GM23338 (cell line): ENCODE measurements at places on chromosomes 12 and 14.
A peak's percentile ranks its signal among the peaks of the same experiment; 100 is the strongest.

GRCh38 chr12:56086608-56087007 is 6.6 kb downstream of the ERBB3 start:
- H3K27ac ChIP-seq = no peak overlapping the region
- H3K4me3 ChIP-seq = no peak overlapping the region
- DNase-seq = no peak
- no peaks in the 10 kb centered on the region for H3K27me3 ChIP-seq
- H3K36me3 ChIP-seq = peaks cover 32% of the 10 kb centered on the region

- no peaks in the 10 kb centered on the region for H3K27me3 ChIP-seq
- H3K36me3 ChIP-seq = no peaks in the 10 kb centered on the region
- H3K4me1 ChIP-seq = no peaks in the 10 kb centered on the region
These were observed 38.7 kb downstream of the LGR5 start for GRCh38 chr12:71478270-71478669.

GRCh38 chr12:57765003-57765697 is 1.7 kb downstream of the CYP27B1 start:
- H3K27ac ChIP-seq = no peak overlapping the region
- H3K36me3 ChIP-seq = no peaks in the 10 kb centered on the region; the same call in 1 of the 2 replicates
- peaks cover 21% of the 10 kb centered on the region; the same call in 1 of the 2 replicates for H3K4me1 ChIP-seq
- peak overlapping the region; percentile 83 for H3K4me3 ChIP-seq
- H3K27me3 ChIP-seq = peaks cover 77% of the 10 kb centered on the region

GRCh38 chr14:42628602-42629001 is 1021.9 kb downstream of the LRFN5 start:
- H3K36me3 ChIP-seq = no peaks in the 10 kb centered on the region
- peaks cover 15% of the 10 kb centered on the region for H3K27me3 ChIP-seq
- H3K4me3 ChIP-seq = no peak overlapping the region
- H3K27ac ChIP-seq = no peak overlapping the region
- DNase-seq = no peak
- peaks cover 8% of the 10 kb centered on the region; the same call in 1 of the 2 replicates for H3K4me1 ChIP-seq

DNA sequence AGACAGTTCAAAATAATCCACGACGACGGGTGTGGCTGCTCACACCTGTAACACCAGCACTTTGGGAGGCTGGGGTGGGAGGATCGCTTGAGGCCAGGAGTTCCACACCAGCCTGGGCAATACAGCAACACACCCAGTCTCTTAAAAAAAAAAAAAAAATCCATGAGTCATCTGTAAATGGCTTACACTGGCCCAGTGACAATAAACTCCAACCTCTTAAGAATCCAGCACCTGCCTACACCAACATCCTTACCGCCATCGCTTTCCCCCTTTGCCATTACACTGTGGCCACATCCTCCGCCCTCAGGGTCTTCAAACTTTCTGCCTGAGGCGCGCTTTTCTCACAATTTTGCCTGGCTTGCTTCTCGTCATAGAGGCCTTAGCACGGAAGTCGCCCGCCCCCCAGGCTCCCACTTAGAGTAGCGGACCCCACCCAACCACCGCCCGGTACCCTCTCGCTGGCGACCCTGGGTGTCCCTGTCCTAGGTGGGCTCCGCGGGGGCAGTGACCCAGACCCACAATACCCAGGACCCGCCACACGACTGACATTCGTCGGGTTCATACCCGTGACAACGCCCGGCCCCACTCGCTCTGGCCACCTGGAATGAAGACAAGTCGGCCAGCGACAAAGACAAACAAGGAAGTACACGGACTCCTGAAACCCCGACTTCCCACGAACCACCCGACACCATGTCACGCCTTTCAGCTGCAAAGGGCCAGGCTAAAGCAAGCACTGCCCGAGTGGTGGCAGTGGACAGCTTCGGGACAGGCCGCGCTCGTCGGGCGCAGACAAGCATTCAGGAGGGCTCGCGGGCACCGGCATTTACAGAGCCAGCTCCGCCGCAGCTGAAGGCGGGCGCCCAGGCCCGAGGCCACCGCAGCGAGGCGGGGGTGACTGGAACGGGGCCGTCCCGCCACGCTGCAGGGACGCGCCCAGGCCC is 636 bp downstream of the GOLGA3 start:
- H3K36me3 ChIP-seq = no peaks in the 10 kb centered on the region; the same call in 1 of the 2 replicates
- peaks cover 8% of the 10 kb centered on the region for H3K4me1 ChIP-seq
- DNase-seq = peak; percentile 24
- H3K4me3 ChIP-seq = peak overlapping the region; percentile 95
- H3K27ac ChIP-seq = no peak overlapping the region

DNA sequence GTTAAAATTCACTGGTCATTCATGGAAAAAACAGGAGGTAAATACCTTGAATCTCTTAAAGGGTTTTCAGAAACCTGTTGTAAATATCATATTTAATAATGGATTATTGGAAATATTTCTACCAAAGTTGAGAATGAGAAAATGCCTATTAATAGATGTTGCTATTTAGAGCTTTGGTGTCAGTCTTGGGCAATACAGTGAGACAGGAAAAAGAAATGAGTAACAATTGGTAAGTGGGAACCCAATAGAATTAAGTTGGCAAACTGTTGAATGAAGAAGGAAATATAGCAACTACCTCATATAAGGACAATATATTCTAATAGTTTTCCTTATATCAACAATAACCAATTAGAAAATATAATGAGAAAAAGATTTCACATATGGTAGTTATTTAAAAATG is 78.0 kb downstream of the ATF7IP start:
- no peaks in the 10 kb centered on the region for H3K4me1 ChIP-seq
- H3K27ac ChIP-seq = no peak overlapping the region
- no peaks in the 10 kb centered on the region for H3K27me3 ChIP-seq
- H3K36me3 ChIP-seq = peaks cover 33% of the 10 kb centered on the region

- H3K27ac ChIP-seq = no peak overlapping the region
- no peaks in the 10 kb centered on the region for H3K36me3 ChIP-seq
- H3K4me3 ChIP-seq = no peak overlapping the region
- peaks cover 15% of the 10 kb centered on the region for H3K4me1 ChIP-seq
- no peaks in the 10 kb centered on the region for H3K27me3 ChIP-seq
These were observed 62.4 kb downstream of the TMX1 start for GRCh38 chr14:51302295-51303030.

- H3K27me3 ChIP-seq = no peaks in the 10 kb centered on the region
- no peak for DNase-seq
- peaks cover 11% of the 10 kb centered on the region for H3K4me1 ChIP-seq
These were observed 37.7 kb upstream of the GXYLT1 start for GRCh38 chr12:42182394-42182793.

DNA sequence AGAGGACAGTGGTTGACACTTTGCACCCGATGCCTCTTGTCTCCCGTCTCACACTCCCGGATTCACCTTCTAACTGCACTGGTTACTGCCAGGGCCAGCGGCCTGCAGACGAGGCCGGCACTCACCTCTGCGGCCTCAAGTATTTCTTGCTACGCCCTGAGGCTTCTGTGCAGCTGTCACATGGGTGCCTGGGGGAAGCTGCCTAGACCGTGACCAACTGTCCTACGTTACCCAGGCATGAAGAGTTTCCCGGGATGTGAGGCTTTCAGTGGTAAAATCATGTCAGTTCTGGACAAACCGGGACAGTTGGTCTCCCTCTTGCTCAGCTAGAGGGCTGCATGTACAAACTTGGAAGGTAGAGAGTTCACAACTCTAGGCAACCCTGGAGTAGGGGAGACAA is 274.5 kb downstream of the GLT1D1 start:
- H3K4me1 ChIP-seq = no peaks in the 10 kb centered on the region
- no peaks in the 10 kb centered on the region for H3K27me3 ChIP-seq
- no peaks in the 10 kb centered on the region; the same call in 1 of the 2 replicates for H3K36me3 ChIP-seq

DNA sequence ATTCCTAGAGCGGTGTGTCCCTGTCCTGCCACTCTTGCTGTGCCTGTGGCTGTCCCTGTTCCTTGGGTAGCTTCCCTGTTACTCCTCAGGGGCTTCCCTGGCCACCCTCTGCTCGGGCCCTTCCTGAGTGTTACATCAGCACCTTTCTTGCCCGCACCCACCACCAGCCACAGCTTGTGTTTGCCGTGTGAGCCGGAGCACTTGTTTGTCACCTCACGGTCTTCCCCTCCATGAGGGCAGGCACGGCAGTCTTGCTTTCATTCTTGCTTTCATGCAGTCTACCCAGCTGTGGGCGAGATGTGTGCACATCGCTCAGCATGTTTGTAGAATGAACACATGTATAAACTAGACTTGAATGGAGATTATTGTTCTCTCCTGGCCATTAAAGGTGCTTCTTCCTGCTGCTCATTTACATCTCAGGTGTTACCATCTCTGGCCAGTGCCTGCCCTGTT is 42.0 kb downstream of the TRAF3 start:
- no peak for DNase-seq
- H3K36me3 ChIP-seq = no peaks in the 10 kb centered on the region
- H3K4me1 ChIP-seq = peaks cover 43% of the 10 kb centered on the region
- no peaks in the 10 kb centered on the region for H3K27me3 ChIP-seq

- H3K27ac ChIP-seq = no peak overlapping the region
- no peak for DNase-seq
- no peaks in the 10 kb centered on the region for H3K27me3 ChIP-seq
- H3K4me3 ChIP-seq = no peak overlapping the region
- no peaks in the 10 kb centered on the region for H3K4me1 ChIP-seq
- H3K36me3 ChIP-seq = no peaks in the 10 kb centered on the region
These were observed 15.3 kb downstream of the EML1 start for GRCh38 chr14:99808515-99808914.

GRCh38 chr12:103908877-103909276 is 21.3 kb upstream of the HSP90B1 start:
- H3K27ac ChIP-seq = no peak overlapping the region
- DNase-seq = peak; percentile 41
- H3K27me3 ChIP-seq = no peaks in the 10 kb centered on the region
- no peak overlapping the region for H3K4me3 ChIP-seq

DNA sequence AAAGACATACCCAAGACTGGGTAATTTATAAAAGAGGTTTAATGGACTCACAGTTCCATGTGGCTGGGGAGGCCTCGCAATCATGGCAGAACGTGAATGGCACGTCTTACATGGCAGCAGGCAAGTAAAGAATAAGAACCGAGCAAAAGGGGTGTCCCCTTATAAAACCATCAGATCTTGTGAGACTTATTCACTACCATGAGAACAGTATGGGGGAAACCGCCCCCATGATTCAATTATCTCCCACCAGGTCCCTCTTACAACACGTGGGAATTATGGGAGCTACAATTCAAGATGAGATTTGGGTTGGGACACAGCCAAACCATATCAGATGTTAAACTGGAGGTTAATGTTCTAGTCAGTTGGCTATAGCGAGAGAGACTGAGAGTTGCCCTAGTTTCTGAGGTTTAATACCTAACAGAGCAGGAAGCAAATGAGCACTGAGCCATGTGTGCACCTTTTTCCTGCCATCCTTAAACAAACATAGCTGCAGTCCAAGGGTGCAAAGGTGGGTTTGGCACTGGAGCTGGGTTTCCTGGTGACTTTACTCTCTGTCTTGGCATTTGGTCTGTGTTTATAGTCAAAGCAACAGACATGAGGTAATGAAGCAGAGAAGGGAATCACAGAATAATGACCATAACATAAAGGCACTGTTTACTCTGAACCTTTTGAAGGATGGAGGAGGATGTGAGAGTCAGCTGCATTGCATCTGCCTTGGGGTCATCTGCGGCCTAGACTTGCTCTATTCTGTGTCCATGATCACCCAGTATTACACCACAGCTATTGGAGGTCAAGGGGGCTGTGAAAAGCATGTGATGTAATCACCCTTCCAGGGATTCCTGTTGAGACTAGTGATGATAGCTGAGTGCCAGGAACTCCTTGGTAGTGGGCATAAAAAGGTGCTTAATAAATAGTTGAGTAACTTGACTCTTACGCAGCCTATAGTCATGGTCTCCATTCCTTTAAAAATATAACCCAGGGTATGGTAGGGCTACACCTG is 83.6 kb upstream of the USP44 start:
- H3K27me3 ChIP-seq = no peaks in the 10 kb centered on the region
- H3K27ac ChIP-seq = no peak overlapping the region
- H3K4me1 ChIP-seq = no peaks in the 10 kb centered on the region
- H3K36me3 ChIP-seq = no peaks in the 10 kb centered on the region

DNA sequence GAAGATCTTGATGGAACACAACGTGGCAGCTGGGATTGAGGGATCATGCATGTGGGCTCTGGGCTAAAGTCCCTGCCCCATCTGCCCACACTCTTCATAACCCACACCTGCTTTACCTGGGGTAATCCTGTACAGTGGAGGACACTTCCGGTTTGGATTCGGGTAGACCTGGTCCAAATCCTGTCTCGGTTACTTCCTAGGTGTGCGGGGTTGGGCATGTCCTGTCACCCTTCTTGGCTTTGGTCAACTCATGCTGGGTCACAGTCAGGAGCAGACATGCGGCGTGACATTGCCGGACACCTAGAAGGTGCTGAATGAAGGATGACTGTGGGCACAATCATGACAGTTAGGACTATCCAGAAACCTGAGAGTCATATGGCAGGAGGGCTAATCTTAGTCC is 30.7 kb upstream of the WSCD2 start:
- H3K27me3 ChIP-seq = no peaks in the 10 kb centered on the region
- H3K27ac ChIP-seq = no peak overlapping the region
- H3K4me1 ChIP-seq = peaks cover 10% of the 10 kb centered on the region; the same call in 1 of the 2 replicates
- H3K4me3 ChIP-seq = no peak overlapping the region
- no peak for DNase-seq
- no peaks in the 10 kb centered on the region for H3K36me3 ChIP-seq

GRCh38 chr12:91937706-91938105 is 207.9 kb downstream of the BTG1 start:
- H3K27me3 ChIP-seq = no peaks in the 10 kb centered on the region
- no peak overlapping the region for H3K4me3 ChIP-seq
- H3K4me1 ChIP-seq = no peaks in the 10 kb centered on the region
- H3K27ac ChIP-seq = no peak overlapping the region

DNA sequence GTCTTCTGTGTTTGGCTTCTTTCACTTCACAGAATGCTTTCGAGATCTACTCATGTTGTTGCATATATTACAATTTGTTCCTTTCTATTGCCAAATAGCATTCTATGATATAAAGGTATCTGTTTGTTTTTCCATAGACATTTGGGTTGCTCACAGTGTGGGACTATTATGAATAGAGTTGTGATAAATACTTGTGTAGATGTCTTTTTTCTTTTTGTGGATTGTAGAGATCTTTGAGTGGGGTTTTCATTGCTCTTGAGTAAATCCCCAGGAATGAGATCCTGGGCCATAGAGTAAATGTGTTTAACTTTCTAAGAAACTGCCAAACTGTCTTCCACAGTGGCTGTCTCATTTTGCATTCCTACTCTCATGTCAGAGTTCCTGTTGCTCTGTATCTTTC is 24.9 kb upstream of the CEBPE start:
- peaks cover 40% of the 10 kb centered on the region for H3K36me3 ChIP-seq
- no peaks in the 10 kb centered on the region for H3K4me1 ChIP-seq
- DNase-seq = no peak
- no peaks in the 10 kb centered on the region for H3K27me3 ChIP-seq

DNA sequence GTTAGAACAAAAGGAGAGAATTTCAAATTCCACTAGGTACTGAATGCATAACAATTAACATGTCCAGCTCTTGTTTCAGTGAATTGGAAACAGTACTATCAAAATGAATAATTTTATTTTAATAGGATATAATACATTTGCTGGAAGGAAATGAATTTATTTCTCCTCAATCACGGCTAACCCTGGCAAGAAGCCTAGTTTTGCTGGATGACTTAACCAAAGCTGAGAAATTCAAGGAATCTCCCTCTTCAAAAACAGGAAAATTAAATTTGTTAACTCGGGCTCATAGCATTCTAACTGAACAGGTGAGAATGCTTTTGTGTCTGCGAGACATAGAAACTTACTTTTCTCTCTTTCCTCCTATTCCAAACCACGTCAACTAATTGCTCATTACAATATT is 163.5 kb upstream of the NEDD1 start:
- no peak overlapping the region for H3K27ac ChIP-seq
- DNase-seq = peak; percentile 9
- H3K27me3 ChIP-seq = no peaks in the 10 kb centered on the region
- H3K4me1 ChIP-seq = no peaks in the 10 kb centered on the region
- no peaks in the 10 kb centered on the region for H3K36me3 ChIP-seq

GRCh38 chr12:90193500-90193899 is 484.9 kb upstream of the ATP2B1 start:
- no peak overlapping the region for H3K27ac ChIP-seq
- DNase-seq = no peak
- no peak overlapping the region for H3K4me3 ChIP-seq
- H3K27me3 ChIP-seq = no peaks in the 10 kb centered on the region
- H3K4me1 ChIP-seq = peaks cover under 1% of the 10 kb centered on the region; the same call in 1 of the 2 replicates
